ENCODE measurements at places on chromosomes 6 and 20.
A peak's percentile ranks its signal among the peaks of the same experiment; 100 is the strongest.

GRCh38 chr6:42791706-42792320 lies 10.0 kb downstream of the BICRAL start:
- no peak for DNase-seq

- no peak for DNase-seq
Observed at GRCh38 chr6:79538106-79538971, 1.1 kb upstream of the LCA5 start.

DNA sequence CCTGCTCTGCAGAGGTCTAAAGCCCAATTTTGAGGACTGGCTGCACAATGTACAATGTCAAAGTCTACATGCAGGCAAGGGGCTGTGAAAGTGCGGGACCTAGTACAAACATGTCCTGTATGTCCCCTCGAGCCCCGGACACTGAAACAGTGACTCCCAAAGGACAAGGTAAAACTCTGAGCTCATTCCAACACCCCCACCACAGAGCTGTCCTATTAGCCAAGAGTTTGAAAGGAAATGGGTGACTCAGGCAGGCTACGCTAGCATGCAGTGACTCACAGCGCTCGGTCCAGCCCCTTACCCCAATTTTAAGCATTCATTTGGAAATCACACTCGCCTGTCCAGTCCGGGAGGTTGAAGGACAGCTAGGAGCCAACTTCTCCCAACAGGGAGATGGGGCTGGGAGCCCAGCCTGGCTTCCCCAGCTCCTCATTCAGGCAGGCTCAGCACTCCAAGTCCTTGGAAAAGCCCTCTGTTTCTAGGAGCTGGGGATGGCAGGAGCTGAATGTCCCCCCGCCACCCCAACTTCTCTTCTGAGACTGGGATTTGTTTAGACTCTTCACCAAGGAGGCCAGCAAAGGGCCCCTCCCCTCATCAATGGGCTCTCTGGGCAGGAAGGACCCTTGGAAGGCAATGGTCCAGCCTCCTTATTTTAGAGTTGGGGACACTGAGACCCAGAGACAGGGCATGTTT lies 3.9 kb downstream of the SDC4 start:
- DNase-seq: peak; percentile 85

GRCh38 chr6:36721369-36722140 lies 23.9 kb downstream of the RAB44 start:
- no peak for DNase-seq

GRCh38 chr6:2851727-2852513 lies 10.3 kb upstream of the SERPINB1 start:
- no peak for DNase-seq

Measured in NCI-H226 (cell line).